Esophagus muscularis mucosa (tissue), 4 donors: ENCODE measurements at places on chromosomes 6 and 20. TPM values are rescaled to one million over a fixed set of nuclear protein-coding genes. Genes with fewer than 3 reads are reported as not detected.

GRCh38 chr6:2952557-2953095 is 18.7 kb downstream of the SERPINB6 start:
- DNase-seq: peak; percentile 94

SPEF1 gene
- total RNA-seq: not detected

ETV7 gene
- 1.5 TPM for total RNA-seq

CRISP3 gene
- total RNA-seq: not detected

DNA sequence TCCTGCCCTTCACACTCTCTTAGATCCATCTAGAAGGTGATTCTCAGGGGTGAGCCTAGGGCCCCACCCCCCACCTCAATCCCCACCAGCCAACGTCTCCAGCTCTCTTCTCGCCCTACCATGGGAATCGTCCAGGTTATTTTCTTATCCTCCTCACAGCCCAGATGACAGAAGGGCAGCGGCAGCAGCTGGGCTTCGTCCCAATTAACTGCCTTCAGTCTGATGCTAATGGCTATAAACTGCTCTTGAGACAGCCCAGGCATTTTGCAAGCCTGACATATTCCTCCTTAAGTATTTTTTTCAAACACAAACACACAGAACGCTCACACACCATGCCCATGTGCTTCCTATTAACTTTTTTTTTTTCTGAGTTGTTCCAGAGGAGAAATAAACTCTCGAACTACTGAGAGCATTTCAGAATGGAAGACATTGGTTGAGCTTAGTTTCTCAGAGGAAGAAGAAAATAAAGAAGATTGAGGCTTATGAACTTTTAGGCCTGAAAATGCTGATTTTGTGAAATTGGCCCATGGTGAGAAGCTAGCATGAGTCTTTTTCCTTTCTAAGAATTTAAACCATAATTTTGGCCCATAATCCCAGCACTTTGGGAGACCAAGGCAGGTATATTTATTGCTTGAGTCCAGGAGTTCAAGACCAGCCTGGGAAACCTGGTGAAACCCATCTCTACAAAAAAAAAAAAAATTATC is 124.6 kb downstream of the EYA2 start:
- no peak for DNase-seq

GRCh38 chr6:62570372-62570771 is 284.3 kb upstream of the KHDRBS2 start:
- DNase-seq: no peak
